Smooth muscle cell of trachea (primary cell): ENCODE measurements at places on chromosomes 3 and 15. TPM values are rescaled to one million over a fixed set of nuclear protein-coding genes. Genes with fewer than 3 reads are reported as not detected.

GANC gene
- total RNA-seq, result 22.2 and 31.0 TPM in 2 replicates

SPESP1 gene
- 7.8 and 14.0 TPM in 2 replicates for total RNA-seq

GFM1 gene
- total RNA-seq, result 36.4 and 52.8 TPM in 2 replicates

GJD2 gene
- total RNA-seq, result not detected in 2 replicates

IMPG2 gene
- total RNA-seq, result 0.29 and 0.33 TPM in 2 replicates

DLL4 gene
- total RNA-seq, result 0.17 and 0.73 TPM in 2 replicates

GOLGA6D gene
- 0.17 TPM in 1 of 2 replicates, not detected in the other for total RNA-seq

CPLX3 gene
- not detected in 2 replicates for total RNA-seq

CD47 gene
- total RNA-seq, result 80.4 and 152 TPM in 2 replicates

NAALADL2 gene
- 19.2 and 19.7 TPM in 2 replicates for total RNA-seq

GABRA5 gene
- not detected in 2 replicates for total RNA-seq

SEMA6D gene
- 6.6 and 11.5 TPM in 2 replicates for total RNA-seq

HIGD2B gene
- 0.15 TPM in 1 of 2 replicates, not detected in the other for total RNA-seq

ROBO1 gene
- total RNA-seq, result 48.6 and 67.2 TPM in 2 replicates

ATP8B4 gene
- 3.2 and 7.4 TPM in 2 replicates for total RNA-seq

TF gene
- 0.17 TPM in 1 of 2 replicates, not detected in the other for total RNA-seq
